ENCODE measurements at places on chromosomes 4 and X.
A peak's percentile ranks its signal among the peaks of the same experiment; 100 is the strongest.

DNA sequence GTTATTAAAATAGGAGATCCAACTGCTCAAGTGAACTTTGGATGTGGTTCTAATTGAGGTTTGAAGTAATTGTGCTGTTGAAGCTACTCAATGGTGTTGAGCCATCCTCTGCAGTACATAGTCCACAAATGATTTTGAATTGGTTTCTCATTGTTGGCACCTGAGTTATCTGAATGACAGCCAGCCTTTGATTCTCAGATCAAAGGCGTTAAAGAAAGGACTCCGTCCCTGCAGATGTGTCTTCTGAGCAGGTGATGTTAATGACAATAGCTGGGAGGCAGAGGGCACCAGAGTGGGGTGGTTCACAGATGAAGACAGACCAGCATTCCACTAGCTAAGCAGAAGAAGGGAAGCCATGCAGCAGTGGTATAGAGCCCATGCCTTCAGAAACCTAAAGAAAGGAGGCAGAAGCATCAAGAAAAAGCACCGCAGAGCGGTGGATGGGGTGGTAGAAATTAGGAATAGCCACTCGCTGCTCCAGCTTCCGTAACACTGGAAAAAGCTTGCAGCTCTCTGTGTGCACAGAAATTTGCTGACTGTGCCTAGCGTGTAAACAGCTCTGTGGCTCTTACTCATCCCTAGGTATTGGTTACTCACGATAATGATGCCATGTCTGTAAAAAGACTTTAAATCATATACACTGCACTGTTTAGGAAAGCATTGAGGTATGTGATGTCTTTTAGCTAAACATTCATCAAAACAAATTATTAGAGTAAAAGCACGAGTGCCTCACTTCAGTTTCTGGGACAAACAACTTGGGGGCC lies 79.2 kb upstream of the CLCN4 start:
- DNase-seq, result no peak

DNA sequence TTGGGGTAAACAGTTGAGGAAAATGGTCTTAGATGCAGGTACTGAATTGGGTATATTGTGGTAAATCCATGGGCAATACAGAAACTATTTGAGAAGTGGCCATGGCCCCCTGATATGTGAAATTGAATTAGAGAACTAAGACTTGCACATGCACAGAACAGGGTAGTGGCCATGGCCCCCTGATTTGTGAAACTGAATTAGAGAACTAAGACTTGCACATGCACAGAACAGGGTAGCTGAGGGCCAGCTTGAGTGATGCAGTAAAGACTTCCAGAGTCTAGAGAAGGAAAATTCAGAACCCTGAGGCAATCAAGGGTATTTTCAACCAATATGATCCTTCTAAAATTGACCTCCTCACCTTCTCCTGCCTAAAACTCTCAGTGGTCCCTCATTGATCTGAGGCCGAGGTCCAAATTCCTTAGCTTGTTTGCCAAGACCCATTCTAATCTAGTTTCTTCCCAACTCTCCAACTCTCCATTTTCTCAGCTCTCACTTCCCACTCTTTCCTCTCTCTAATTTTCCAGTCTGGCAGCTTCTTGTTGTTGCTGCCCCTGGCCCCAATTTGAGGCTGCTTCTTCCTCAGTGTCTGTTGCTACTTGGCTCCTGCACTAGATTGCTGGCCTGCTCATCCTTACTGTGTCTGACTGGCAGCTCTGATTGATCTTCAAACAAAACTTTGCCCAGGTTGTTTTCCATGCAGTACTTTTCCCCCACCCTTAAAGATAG lies 72.4 kb downstream of the FRAS1 start:
- DNase-seq, result no peak

- DNase-seq, result peak; percentile 1
These were observed 102.8 kb downstream of the KDM6A start for GRCh38 chrX:44975666-44976263.

GRCh38 chrX:49792376-49792775 lies 36.7 kb upstream of the PAGE4 start:
- DNase-seq, result no peak

DNA sequence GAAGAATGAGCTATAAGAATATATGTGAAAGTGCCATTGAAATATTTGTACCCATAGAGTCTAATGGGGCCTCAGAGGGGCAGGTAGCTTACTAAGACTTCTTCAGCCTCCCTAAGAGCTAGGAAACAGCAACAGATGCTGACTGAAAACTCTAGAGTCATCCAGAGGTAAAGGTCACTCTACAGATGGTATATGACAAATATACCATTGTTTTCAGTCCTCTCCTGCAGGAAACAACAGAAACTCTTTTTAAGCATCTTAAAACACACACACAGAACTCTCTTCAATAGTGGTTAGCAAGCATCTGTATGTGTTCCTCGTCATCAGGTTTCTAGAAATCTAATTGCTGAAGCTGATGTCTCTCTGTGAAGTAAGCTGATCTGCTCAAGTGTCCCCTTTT lies 313.8 kb upstream of the GATB start:
- no peak for DNase-seq

DNA sequence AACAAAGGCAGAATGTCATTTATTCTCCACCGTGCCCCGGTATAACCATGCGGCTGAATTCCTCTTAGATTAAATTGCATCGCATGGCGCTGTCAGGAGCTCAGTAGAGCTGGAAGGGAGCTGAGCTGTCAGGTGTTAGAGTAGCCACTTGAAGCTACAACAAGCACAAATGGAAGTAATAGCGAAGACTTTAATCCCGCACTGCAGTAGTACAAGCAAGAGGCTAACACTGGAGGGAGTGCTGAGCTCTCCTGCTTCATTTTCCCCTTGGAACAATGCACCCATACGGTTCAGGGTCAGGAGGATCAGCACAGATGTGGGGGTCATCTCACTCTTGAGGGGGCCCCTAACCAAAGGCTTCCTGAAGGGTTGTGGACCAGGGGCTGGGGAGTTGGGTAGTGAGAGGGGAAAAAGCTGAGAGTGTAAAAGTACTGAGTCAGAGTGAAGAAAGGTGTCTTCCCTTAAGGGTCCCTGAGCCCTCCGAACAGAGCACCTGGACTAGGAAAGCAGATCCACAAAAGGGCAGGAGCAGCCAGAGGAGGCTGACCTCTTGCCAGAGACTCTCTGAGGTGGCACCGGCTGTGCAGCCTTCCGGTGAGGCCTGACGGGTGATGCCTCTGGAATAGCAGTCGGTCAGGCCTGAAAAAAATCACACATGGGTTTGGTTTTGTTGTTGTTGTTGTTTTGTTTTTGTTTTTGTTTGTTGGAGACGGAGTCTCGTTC lies 36.0 kb upstream of the CBR4 start:
- peak; percentile 2 for DNase-seq

- no peak for DNase-seq
These were observed 38.4 kb downstream of the METAP1 start for GRCh38 chr4:99033956-99034355.

DNA sequence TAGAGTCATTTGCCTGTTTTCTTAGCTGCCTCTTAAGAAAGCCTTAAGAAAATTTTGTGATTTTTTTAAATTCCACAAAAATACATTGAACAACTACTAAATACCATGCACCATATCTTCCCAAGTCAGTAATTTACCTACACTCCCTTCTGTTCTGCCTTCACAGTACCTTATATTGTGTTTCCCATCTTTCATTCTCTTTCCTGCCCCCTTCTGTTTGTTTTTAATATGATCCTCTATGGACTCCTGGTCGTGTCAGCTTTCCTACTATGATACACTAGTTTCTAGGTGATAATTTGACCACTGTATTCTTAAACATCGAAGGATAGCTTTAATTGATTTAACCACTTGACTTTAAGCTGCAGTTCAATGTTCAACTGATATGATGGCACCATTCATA lies 297.7 kb upstream of the HAND2 start:
- DNase-seq, result no peak

GRCh38 chrX:38060331-38060878 lies 54.1 kb downstream of the SYTL5 start:
- DNase-seq, result no peak

DNA sequence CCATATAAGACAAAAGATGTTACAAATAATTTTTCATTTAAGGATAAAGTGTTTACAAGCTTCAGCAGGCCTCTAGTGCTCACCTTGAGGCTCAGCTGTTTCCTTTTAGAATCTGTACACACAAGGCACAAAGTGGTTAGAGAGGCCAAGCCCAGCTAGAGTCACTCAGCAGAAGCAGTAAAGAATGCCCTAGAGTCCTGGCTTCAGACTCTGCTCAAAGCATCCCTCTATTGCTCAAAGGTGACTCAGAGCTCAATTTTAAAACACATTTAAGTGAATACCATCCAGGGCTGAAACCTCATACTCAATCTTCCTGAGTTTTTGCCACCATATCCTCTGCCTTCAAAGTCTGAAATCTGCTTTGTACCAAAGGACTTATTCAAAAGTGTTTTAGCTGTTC lies 22.6 kb upstream of the PHF8 start:
- DNase-seq, result no peak

DNA sequence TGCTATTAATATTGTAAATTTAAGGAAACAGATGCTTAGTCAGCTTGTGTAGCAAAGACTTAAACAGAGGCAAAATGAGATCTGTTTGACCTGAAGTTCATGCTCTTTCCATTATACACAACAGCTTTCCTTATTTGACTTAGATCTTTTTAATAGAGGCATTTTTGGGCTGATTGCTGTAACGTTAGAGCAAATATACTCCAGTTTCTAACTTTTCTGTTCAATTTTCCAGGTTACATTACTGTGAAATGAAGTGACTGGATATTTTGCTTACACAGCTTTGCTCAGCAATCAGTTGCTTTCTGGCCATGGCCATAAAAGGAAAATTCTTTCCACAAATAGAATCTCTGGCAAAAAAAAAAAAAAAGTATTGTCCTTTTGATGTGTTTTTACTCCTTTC lies 146.2 kb downstream of the PCDH7 start:
- DNase-seq, result no peak

DNA sequence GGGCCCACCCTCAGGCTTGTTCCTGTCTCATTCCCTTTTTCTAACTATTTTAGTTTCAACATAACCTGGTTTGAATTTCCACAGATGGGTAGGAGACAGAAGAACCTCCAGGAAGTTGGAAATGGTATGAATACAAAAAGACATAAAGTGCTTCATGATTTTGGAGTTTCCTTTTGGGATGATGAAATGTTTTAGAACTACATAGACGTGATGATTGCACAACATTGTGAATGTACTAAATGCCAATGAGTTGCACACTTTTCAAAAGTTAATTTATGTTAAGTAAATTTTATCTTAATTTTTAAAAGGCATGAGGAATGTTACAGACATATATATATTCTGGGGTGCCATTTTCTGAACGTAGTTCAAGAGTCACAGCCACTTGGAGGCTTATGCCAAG lies 41.1 kb upstream of the IBSP start:
- DNase-seq, result no peak

GRCh38 chr4:10117359-10118047 lies 904 bp upstream of the WDR1 start:
- DNase-seq, result no peak

DNA sequence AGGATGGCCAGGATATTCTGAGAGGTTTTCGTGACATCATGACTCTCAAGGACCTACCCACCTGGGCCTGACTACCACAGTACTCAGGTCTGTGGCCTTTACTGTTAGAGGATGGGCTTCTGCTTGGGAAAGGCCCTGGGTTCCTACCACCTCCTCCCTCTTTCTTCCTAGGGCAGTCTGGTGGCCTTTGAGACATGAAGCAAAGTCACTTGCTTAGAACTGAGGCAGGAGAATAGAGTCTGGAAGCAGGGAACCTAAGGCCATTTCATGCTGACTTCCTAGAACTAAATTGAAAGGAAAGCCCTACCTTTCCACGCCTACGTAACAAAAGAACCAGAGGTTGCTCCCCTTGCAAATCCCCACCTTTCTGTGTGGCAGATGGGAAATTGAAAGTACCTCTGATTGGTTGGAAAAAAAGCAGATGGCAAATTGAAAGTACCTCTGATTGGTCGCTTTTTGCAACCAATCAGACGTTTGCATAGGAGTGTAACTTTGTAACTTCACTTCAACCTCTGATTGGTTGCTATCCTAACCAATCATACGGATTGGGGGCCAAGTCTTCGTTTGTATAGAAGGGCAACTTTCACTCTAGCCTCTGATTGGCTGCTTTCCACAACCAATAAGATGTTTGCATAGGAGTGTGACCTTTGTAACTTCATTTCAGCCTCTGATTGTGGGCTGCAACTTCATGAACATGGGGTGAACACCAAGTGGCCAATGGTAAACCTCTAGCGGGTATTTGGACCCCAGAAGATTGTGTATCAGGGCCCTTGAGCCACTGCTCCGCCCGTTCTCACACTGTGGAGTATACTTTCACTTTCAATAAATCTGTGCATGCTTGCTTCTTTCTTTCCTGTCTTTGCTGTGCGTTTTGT lies 9.9 kb upstream of the AKAP14 start:
- peak; percentile 11 for DNase-seq

- no peak for DNase-seq
These were observed 1.5 kb upstream of the NWD2 start for GRCh38 chr4:37243051-37243450.

DNA sequence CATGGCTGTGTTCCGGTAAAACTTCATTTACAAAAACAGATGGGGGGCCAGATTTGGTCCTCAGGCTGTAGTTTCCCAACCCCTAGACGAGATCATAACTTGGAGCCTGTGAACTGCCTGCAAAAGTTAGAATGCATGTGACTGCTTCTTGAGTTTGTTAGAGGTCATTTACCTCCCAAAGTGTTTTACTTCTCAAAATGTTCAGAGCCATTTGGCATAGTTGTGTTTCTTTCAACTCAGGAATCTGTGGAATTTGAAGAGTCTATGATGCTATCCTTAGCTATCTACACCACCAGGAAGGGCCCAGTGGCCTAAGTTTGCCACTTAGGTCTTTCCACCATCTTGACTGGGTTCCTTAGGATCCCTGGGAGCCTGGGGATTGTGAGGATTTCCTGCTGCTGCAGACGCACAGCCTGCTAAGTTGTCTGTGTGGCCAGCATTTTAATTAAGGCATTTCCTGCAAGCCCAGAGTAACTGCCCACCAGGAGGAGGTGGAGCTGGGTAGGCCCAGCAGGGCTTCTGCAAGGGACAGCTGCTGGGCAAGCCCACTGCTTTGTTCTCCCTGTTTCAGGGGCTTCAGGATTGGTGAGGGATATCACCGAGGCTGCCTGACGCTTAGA lies 53.1 kb downstream of the CCNI start:
- peak; percentile 42 for DNase-seq

DNA sequence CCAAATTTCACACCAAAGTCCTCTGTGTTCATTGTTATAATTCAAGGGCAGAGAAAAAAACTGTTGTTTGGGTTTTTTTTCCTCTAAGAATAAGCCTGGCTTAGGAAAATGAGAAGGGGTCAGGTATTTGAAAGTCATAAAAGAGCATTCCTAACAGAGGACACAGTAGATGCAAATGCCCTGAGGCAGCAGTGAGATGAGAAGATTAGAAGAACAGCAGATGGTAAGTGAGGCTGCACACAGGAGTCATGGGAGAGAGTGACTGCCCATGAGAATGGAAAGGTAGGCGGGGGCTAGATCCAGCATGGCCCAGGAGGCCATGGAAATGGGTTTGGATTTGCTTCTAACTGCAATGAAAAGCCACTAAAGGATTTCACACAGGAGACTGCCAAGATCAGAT lies 107.5 kb upstream of the RBPJ start:
- no peak for DNase-seq

GRCh38 chr4:45663003-45663402 lies 460.9 kb downstream of the GABRG1 start:
- DNase-seq, result peak; percentile 84

Measured in NCI-H226 (cell line).